ENCODE measurements at places on chromosomes 4 and X. TPM values are rescaled to one million over a fixed set of nuclear protein-coding genes. Genes with fewer than 3 reads are reported as not detected.

TEX13C gene
- not detected for polyA plus RNA-seq

DNA sequence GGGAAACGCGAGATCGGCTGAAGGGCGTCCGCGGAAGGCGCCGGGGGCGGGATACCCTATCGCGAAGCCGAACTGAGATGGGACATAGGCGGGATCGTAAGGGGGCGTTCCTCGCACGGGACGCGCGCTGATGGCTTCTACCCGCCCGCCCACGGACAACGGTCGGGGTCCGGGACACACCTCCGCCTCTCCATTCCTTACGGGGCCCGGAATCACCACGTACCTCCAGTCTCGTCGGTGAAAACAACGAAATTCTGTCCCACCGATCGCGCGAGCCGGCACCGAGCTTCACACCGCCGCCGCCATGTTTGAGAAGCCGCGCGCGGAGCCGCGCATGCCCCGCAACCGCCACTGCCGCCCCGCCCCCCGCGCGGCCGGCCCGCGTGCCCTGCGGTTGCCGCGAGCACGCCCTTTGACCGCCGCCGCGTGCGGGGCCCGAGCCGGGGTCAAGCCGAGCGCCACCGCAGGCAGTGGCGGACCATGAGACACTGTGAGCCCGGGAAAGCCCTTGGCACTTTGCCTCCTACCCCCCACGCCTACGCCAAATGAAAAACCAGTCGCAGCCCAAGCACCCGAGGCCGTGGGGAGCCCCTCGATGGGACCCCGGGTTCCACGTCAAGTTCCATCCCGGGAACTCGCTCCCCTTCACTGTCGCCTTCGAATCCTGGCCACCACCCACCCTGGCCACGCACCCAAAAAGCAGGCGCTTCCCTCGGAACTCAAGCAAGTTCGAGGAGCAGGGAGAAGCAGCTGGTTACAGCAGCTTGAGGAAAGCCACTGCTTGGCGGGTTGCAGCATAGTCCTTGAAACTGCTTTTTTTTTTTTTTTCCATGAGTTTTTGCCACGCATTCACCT, at the start of gene SCML2:
Gene SCML2 (minus strand): TSS at position 320 of the 855 bp plus-strand sequence. CDS start 20,617 bp downstream, outside the sequence.
- DNase-seq, result peak; percentile 52

DNA sequence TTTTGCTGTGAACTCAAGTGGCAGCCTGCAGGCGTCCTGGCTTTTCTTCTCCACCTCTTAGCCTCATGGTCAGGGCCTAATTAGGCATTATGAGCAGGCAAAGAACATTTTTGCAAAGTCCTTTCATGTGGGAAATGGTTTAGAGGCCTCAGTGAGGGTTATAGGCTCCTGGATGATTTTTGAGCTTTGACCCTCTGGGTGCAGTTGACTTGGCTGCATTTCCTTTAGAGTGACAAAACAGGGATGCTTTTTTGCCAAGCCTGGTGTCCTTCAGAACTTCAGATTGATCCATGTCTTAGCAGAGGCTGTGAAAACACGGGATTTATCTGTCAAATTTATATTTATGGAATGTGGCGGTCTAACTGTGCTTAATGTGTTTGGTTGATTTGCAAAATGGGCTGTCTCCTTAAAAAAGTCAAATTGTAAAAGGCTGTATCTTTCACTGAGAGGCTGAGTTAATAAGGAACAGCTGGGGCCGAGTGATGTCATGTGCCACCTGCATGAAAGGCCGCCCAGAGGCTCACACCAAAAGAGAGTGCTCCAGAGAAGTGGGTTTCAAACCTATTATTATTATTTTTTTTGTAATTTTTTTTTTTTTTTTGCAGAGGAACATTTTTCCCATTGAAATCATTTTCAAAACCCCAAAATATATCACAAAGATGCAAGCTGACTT, 192.2 kb upstream of the ARX start:
- DNase-seq, result no peak

GRCh38 chr4:151468715-151469696, 60.0 kb downstream of the FHIP1A start:
- no peak for DNase-seq
